ENCODE measurements at places on chromosomes 12 and 14.

DNA sequence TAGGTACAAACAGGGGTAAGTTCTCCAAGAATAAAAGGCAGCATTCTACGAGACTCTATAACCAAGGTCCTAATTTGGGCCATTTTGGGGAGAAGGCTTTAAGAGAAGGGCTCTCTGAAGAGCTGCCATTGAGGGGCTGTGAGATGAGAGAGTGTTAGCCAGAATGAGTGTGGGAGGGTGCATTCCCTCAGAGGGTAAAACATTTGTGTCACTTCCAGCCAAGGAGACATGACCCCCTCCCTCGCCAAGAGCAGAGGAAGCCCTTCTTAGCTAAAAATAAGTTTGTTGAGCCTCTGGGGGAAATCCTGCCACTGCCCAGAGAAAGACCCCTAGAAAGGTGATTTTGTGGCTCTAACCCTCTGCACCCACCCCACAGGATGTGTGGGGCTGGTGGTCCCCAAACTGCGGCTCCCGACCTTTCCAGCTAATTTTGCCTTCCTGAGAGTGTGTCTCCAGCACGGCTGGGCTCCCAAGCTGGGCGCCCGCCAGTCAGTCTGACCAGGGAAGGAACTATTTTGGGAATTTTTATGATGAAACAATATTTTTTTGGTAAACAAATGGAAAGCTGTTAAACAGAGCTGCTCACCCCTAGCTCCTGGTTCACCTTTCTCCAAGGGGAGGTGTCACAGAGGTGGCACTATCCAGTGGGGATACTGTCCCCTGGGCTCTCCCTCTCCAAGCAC lies 65.9 kb upstream of the JDP2 start:
- no peak for DNase-seq

DNA sequence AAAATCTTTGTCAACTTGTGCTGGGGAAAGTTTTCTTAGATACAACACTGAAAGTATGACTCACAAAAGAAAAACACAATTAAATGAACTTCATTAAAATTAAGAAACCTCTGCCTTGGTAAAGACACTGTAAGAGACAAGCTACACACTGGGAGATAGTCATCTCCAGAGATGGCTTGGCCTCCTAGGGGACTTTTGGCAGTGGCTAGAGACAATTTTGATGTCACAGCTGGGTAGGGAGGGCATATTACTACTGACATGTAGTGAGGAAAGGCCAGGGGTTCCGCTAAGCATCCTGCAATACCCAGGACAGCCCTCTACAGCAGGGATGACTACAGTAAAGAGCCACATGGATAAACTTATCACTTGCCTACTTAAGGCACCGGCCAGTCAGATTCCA lies 8.7 kb upstream of the RNASE4 start:
- no peak for DNase-seq

- no peak for DNase-seq
Observed at GRCh38 chr14:75126121-75126544, 715 bp downstream of the NEK9 start.

DNA sequence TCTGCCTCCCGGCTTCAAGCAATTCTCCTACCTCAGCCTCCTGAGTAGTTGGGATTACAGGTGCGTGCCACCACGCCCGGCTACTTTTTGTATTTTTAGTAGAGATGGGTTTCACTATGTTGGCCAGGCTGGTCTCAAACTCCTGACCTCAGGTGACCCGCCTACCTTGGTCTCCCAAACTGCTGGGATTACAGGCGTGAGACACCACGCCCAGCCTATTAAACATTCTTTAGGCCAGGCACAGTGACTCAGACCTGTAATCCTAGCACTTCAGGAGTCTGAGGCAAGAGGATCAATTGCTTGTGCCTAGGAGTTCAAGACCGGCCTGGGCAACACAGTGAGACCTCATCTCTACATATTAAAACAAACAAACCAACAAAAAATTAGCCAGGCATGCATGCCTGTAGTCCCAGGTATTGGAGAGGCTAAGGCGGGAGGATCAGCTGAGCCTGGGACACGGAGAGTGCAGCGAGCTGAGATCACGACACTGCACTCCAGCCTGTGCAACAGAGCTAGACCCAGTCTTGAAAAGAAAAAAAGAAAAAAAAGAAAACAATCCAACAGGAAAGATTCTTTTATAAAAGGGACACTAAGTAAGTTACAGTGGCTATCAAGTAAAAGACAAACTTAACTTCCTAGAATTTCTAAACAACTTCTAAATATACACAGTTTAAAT lies 70.2 kb downstream of the HECTD1 start:
- no peak for DNase-seq

GRCh38 chr12:94779485-94779884 lies 129.1 kb upstream of the TMCC3 start:
- DNase-seq, result no peak

DNA sequence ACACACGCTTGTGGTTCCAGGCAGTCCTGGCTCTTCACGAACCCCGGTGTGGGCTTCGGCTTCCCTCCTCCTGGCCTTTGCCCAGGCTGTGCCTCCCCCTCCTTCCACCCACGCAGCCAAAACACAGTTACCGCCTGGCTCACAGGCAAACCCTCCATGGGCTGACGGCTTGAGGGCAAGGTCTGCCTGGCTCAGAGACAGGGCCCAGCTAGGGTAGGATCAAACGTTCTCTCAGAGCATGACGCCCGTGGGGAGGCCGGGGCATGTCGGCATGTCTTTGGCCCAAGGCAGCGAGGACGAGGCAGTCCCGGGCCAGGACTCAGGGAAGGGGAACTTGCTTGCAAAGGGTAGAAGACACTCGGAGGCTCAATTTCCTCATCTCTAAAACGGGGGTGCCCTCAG lies 2.1 kb downstream of the SLC25A47 start:
- no peak for DNase-seq

- no peak for DNase-seq
Observed at GRCh38 chr14:100884456-100884855, 19.1 kb downstream of the RTL1 start.

DNA sequence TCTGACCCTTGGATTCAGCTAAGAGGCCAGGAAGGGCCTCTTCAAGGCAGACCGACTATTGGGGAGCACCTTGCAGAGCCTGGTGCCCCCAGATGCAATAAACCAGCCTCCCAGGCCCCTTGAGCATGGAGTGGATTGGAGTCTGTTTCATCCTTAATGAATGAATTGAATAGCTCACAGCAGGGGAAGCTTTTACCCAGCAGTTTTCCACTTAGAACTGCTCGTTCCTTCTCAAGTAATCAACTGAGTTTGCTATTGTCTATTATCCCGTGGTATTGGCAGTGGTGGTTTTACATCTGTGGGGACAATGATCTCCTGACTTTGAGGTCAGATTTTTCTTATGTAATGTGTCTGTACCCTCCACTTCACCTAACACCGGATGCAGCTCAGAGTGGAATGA lies 197.6 kb downstream of the AACS start:
- no peak for DNase-seq

DNA sequence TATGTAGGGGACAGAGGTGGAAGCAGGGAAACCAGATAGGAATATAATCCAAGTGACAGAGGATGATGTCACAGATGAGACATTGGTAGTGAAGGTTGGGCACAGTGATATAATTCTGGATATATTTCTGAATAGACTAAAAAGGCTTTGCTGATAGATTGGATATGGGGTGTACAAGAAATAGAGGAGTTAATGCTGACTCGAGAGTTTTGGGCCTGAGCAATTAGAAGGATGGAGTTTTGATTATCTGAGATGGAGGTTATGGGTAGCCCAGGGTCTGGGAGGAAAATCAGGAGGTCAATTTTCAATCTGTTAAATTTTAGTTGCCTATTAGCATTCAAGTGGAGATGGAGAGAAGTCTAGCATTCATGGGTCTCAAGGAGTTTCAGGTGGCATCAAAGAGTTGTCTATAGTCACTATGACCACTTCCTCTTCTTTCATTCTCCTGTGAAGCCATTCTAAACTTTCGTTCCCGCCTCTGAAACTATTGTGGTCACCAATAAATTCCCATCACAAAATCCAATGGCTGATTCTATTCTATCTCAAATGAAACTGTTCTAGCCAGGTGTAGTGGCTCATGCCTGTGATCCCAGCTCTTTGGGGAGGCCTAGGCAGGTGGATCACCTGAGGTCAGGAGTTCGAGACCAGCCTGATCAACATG lies 10.6 kb upstream of the ANO6 start:
- peak; percentile 90 for DNase-seq

GRCh38 chr12:26799741-26800140 lies 33.3 kb downstream of the ITPR2 start:
- DNase-seq, result peak; percentile 31

DNA sequence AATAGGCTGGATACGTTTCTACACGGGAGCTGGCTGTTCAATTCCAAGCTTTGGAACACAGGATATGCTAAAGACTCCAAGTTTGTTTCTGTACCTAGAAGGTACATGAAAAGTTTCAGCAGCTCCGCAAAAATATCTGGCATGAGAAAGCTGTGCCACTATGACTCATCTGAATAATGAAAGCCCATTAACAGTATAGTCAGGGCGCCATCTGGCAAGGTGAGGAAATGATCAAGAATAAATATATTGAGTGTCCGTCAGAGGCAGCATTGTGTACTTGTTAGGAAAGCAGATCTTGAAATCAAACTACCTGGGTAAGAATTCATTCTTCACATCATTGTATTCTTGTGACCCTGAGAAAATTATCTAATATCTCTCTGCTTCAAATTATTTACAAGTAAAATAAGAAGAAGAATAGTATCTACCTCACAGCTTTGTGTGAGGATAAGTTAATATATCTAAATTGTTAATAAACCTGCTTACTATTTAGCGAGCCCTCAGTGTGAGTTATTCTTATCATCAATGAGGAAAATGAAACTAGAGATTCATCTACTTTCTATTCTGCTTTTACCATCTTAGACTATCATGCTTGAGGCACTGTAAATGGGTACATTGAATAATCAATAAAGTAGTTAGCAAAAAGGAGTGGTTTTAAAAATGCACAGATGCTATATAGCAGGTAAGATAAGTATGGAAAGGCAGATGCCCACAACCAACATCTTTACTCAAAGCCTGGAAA lies 53.5 kb downstream of the FSCB start:
- peak; percentile 37 for DNase-seq

DNA sequence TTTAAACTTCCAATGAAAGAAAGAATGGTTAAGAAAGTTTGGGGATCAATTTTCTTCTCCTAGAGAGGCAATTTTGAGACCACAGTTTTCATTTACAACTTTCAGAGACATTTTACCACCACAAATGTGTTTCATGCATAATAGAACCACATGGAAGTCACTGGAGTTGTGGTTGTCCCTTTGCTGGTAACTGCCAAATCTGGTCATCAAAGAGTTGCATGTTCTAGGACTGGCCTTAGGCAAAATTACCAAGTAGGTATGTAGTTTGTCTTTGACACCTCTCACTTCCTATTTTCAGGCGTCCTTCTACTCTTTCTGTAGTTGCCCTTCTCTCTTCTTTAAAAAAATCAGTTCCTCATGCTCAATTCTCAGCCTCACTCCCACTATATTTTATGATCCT lies 54.3 kb upstream of the TMX1 start:
- peak; percentile 6 for DNase-seq

DNA sequence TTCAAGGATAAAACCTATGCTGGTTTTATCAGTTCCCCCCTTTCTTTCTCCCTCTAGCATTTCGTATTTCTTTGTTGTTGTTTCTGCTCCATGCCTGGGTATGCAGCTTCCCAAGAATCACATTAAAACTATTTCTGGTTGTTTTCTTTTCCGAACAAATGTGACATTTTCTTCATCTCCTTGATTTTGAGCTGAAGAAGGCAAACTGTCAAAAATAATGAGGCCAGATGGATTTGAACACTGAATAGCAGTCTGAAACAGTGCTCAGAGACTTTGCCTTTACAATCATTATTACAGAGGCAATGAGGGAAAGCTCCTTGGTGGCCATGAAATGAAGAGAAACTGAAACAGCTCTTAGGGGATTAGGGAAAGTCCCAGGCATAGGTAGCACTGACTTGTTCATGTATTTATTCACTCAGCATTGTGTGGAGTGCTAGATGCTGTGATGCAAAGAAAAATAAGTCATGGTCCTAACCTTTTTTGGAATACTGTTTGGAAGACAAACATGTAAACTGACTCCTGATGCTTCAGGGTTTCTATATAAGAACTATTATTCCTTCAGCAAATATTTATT lies 319.5 kb downstream of the FUT8 start:
- peak; percentile 67 for DNase-seq

Measured in MM.1S (cell line).